Activated naive CD4-positive, alpha-beta T cell (primary cell): ENCODE measurements at places on chromosomes 2 and 18.

DNA sequence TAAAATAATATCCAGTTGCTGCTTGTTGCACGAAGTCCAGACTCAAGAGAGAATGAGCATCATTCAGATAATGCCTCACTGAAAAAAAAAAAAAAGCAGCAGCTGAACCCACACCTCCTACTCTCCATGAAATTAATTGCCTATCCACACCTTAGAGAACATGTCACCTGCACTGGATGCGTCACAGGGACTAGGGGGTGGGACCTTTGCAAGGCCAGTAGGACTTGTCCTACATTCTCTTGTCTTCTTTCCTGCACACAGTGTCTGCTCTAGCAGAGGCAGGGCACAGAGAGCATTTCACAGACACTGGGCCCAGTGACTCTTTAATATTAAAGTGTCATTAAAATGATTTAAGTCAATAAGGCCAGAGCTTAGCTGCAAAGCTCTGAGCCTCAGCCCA lies at the start of gene ABCA12:
TSS of gene ABCA12 (minus strand) at position 148 of the 400 bp plus-strand sequence. CDS start 418 bp downstream, outside the sequence.
- no peak for DNase-seq

- no peak for DNase-seq
Observed at GRCh38 chr2:176317199-176317598, 48.0 kb downstream of the MTX2 start.

- DNase-seq: no peak
Observed at GRCh38 chr2:12116228-12116750, 369.9 kb downstream of the LPIN1 start.

- DNase-seq: no peak
Observed at GRCh38 chr2:44315945-44316344, 40.7 kb downstream of the SLC3A1 start.

DNA sequence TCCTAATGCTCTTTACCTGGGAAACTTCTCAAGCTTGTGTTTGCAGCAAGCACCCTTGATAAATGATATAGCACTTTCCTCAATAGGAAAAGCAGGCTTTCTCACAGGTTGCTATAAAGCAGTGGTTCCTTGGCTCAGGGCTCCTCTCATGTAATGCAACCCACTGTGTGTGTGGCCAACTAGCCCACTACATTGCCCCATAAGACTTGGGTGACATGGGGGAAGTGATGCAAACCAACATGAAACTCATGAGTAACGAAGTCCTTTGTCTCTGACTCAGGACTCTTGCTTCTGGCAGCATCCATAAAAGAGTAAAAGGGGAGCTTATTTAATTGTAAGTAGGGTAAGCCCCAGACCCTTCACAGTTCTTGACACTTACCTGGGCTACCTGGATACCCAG lies 106.9 kb downstream of the COL4A4 start:
- no peak for DNase-seq

DNA sequence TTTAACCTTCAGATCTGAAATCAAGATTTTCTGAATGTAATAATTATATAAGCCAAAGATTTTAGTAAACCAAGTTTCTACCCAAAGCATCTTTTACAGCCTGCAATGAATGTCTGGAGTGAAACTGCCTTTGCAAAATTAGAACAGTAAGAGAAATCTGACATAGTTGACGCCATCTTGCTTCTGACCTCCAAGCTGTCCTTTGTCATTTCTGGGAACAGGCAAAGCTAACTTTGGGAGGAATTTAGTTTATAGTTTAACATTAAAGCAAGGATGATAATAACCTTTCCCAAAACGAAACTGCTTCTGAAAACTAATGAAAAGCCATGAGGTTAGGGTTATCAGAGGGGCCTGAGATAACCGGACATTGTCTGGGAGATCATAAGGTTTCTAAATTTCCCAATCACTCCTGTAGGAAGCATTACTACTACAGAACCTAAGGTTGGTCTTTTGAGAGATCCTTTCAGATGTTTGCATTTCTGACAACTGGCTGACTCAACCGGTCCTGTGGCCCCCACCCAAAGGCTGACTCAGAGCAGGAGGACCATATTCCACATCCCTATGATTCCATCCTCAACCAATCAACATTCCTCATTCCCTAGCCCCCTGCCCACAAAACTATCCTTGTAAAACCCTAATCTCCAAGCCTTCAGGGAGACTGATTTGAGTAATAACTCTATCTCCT lies 124.5 kb downstream of the TMEM131 start:
- DNase-seq: no peak

GRCh38 chr2:68589963-68590362 lies 53.4 kb upstream of the PROKR1 start:
- DNase-seq: no peak

DNA sequence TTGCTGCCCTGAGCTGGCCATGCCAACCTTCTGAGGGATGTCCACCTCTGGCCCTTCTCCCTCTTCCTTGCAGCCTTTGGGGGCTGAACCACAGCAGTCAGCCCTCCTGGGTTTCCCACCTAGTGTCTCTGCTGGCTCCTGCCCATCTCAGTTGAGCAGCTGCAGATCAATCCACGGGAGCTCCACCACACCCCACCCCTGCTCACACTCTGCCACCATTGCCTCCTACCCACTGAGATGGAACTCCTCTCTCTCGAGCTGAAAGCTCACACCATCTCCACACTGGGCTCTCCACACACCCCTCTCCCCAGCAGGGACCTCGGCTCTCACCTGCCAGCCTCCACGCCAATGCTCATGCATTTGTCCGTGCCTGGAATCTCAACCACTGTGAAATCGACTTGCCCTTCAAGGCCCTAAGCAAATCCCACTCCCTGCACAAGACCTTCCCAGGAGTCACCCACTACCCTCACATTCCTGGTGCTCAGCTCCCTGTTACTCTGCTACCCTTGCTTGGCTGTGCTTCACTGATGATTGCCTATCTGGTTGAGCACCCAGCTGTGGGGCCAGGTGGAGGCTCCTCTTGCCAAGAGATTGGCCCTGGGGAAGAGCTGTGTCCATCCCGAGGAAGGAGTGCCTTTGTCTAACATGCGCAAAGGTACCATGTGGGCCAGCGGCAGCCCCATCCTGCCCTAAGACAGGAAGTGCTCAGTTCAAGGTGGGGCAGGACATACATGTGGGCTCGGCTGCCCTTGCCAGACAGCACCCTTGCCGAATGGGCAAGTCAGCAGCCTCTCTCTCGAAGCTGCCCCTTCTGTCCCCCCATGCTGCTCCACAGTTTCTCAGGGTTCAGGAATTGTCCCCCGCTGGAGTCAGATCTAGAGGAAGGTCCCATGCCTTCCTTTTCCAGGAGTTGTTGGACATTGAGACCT lies 208.7 kb downstream of the CYP26B1 start:
- DNase-seq: no peak

- DNase-seq: no peak
Observed at GRCh38 chr2:128639120-128639477, 320.4 kb upstream of the HS6ST1 start.

- DNase-seq: no peak
Observed at GRCh38 chr18:57841568-57841967, 38.5 kb upstream of the ATP8B1 start.

- DNase-seq: no peak
Observed at GRCh38 chr2:17827316-17827715, 11.1 kb downstream of the MSGN1 start.

GRCh38 chr2:238289574-238289973 lies 1.2 kb upstream of the PER2 start:
- no peak for DNase-seq

- no peak for DNase-seq
Observed at GRCh38 chr18:79754831-79755351, 42.8 kb upstream of the KCNG2 start.

DNA sequence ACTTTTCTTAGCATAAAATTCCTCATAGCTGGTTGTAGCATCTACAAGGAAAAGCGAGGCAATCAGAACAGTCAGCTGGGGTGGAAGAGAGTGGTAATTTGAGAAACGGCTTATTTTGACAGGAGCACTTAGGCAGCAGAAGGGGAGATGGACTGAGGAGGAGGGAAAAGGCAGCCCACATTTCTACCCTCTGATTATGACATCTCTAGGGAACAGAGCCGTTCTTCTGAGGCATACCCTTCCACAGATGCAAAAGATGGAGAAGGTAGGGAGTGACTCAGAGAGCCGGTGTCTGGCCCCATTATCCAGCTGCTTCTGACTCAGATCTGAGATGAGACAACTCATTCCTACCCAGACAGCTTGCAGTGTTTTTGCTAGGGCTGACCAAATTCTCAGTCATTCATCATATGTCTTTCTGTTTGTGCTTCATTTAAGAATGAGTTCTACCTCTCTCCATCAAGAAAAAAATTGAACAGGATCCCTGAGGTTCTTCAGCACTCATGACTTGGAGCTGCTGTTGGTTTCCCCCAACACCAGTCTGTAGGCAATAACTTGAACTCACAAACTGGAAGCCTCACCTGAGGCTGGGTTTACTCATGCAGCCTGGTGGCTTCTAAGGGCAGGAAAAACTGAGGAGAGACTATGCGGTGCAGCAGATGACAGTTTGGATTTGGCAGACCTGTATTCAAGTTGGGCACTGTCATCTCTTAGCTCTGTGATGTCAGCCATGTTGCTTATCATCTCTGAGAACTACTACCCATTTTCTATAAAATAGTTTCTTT lies 15.9 kb upstream of the SEC11C start:
- DNase-seq: no peak

GRCh38 chr2:51791496-51791895 lies 759.6 kb upstream of the NRXN1 start:
- no peak for DNase-seq
